ENCODE measurements at places on chromosomes 13 and 19.
A peak's percentile ranks its signal among the peaks of the same experiment; 100 is the strongest.

DNA sequence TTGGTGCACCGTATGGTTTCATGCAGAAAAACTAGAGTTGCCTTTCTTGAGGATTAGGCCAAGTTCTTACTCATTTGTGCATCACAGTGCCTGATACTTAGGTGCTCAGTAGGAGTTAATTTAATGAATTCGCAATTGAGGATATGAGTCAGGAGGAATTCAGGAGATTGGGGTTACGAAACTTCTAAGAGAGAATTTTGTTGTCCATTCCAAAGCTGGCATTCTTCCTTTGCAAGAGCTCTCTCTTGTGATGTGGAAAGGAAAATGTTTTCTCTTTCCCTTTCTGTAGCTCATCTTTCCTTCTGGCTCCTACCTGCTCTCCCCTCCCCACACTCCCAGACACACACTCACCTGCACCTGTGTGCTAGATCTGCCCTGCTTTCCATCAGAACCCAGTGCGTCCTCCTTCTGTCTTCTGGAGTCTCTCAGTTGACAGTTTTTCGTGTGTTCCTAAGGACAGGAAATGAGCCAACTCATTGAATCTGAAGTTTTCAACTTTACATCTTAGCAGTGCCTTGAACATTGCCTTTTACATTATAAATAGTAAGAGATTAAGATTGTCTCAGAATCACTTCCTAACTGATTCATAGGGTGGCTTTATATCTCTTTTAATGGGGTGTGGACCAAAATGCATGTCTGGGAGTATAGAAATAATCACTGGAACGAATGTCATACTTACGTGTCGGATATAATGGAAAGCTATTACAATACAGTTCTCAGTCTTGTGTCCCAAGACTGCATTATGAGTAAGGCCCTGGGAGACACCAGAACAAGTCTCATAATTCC is 19.7 kb upstream of the ERCC5 start:
- DNase-seq: no peak

DNA sequence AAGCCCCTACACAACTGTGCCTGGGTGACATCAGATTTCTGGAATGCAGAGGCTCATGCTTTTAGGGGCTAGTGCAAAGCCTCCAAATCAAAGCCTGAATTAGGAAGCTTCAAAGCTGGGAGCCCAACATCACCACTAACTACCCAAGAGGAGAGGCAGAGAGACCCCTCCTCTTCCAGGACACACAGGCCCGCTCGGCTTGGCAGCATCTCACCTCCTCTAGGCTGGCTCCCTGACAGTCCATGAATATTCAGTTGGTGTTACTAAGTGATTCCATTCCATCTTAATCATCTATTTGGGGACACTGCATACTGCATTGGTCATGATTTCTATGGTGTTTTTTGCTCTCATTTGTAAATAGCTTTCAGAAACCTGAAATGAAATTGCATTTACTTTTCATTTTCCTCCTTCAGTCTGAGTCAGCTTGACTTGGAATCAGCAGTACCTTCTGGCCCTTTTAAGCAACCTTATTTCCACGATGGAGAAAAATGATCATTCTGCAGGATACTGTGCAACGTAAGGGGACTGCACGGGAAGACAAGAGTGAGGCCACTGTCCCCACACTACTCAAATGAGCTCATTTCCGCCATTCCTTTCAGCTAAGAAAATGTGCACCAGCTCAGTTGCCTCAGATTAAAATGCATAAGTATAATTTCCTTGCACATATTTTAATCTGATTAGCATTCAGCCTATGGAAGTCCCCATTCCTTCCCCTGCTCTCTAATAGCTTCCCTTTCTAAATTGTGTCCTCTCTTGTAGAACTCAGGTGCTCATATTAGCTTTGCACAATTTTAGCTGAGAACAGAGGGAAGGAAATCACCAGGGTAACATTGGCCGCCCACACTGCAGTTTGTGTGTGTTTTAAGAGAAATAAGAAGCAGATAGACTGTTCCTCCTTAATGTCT is 219.9 kb downstream of the RFC3 start:
- no peak for DNase-seq

- no peak for DNase-seq
Measured at GRCh38 chr13:85935868-85936467, 136.7 kb upstream of the SLITRK6 start.

- peak; percentile 93 for DNase-seq
Measured at GRCh38 chr19:54102421-54103169, at the start of gene NDUFA3. Gene NDUFA3, plus strand, starts transcription at chr19:54102855. Its CDS starts 24 bp downstream, at chr19:54102879.

GRCh38 chr19:19095691-19096090 is 31.9 kb downstream of the SLC25A42 start:
- no peak for DNase-seq

DNA sequence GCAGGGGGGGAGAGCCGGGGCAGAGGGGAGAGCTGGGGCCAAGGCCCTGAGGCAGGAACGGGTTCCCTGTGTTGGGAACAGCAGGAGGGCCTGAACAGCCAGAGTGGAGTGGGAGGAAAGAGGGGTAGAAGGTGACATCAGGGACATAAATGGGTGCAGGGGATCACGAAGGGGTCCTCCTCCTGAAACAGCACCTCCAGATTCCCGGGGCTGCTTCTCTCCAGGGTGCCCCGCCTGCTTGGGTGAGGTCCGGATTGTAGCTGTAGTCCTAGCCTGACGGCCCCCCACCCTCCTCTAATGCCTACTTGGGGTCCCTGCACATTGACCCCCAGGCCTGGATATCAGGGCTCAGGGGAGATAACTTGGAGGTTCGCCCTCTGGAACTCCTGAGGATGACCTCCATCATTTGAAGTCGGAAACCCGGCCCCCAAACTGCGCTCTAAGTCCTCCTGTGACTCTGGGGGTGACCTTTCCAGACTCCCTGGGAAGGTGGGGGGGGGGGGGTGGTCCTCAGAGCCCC is 473 bp upstream of the SCN1B start:
- no peak for DNase-seq

- no peak for DNase-seq
Measured at GRCh38 chr19:55617426-55617825, 6.9 kb downstream of the ZNF784 start.

- DNase-seq: peak; percentile 66
Measured at GRCh38 chr19:50607874-50608785, 31.6 kb downstream of the SYT3 start.

GRCh38 chr13:99357131-99357596 is 50.0 kb upstream of the GPR183 start:
- DNase-seq: no peak

- no peak for DNase-seq
Measured at GRCh38 chr13:95226050-95226449, 75.2 kb downstream of the ABCC4 start.

GRCh38 chr19:48812094-48812929 is 1.5 kb upstream of the BCAT2 start:
- peak; percentile 41 for DNase-seq

DNA sequence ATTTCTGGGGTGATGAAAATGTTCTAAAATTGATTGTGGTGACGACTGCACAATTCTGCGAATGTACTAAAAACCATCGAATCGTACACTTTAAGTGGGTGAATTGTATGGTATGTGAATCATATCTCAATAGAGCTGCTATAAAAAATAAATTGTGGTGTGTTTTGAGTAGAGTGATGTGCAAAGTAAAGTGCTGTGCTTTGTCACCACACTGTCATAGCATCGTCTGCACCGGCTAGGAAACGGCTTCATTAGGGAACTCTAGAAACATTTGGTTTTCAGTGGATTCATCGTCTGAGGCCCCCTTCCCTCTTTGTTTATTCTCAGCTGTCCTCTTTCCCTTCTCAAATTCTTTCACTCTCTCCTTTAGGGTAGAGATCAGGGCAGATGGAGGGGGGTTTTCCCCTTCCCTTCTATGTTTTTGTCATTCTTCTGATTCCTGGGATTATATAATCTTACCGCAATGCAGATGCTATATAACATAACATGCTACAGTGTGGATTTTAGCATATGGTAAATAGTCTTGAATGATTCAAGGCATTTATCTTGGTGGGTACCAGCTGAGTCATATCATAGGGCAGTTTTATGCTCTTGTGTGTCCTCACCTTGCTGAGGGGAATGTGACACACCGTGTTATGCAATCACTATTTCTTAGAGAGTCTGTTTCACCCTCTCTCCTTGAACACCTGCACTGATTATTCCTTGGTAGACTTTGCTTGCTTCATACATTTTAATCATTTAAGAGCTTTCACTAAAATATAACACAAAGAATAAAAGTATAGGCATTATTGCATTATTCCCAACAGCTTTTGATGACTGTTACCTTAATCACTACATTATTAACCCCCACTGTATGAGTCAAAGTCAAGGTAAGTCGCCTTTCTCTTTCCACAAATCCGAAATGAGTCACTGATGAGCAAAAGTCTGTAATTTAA is 239.4 kb downstream of the DCLK1 start:
- no peak for DNase-seq

DNA sequence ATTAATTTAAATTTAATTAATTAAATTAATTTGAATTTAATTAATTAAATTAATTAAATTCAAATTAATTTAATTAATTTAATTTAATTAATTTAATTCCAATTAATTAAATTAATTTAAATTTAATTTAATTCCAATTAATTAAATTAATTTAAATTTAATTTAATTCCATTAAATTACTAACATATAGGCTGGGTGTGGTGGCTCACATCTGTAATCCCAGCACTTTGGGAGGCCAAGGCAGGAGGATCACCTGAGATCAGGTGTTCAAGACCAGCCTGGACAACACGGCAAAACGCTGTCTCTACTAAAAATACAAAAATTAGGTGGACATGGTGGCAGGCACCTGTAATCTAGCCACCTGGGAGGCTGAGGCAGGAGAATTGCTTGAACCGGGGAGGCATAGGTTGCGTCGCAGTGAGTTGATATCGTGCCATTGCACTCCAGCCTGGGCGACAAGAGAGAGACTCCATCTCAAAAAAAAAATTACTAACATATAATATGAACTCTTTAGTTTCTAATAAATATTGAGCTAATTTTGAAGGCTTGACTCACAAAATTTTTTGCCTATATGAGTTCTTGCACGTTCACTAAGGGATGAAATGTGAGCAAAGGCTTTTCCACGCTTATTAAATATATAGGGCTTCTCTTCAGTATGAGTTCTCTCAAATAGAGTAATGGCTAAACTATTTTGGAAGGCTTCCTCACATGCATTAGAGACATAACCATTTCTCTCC is 9.0 kb upstream of the USP29 start:
- DNase-seq: no peak

DNA sequence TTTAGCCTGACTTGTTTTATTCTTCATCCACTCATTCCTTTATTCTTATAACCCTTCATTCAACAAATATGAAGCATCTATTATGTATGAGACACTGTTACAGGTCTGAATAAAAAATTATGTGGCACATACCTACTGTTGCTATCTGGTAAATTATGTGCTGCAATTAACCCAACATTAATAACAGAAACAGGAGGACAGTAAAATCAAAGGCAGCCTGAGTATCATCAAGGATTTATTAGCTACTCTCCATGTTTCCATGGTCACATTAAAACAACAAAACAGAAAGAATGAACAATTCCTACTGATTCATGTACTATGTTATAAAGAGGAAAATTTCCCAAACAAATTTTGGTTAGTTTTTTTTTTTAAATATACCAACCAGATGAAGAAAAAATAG is 43.9 kb downstream of the RAP2A start:
- no peak for DNase-seq

- no peak for DNase-seq
Measured at GRCh38 chr13:33446821-33447725, 161.5 kb upstream of the STARD13 start.

DNA sequence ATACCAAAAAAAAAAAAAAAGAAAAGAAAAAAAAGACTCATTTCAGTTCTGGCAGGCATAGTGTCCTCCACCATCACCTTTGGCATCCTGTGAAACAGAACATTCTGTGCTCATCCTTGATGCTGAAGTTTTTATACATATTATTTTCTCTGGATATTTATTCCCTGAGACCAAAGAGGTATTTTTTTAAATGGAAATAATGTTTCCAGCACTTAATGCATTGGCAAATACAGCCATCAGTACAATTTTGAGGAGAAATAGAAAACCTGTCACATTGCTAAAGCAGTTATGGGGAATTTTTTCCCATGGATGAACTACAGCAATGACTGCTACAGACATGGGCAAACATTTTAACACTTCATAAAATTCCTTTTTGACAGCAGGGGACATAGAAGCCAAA is 312.4 kb downstream of the DNAJC15 start:
- DNase-seq: no peak

DNA sequence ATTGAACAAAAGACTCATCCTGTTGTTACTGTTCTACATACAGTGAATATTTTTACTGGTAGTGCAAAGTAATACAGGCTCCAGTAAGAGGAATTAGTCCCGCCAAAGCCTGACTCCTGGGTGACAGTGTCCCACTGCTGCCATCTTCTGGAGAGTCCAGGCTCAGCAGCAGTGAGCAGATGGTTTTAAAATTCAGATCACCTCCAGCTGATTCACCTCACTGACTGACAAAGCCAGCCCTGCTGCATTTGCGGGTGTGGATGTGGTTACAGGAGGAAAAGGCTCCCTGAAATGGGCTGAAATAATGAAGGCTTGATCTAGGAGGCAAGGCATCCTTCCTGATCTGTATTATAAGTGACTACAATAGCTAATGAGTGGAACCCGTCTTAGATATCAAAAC is 18.3 kb downstream of the PABPC3 start:
- peak; percentile 30 for DNase-seq

- no peak for DNase-seq
Measured at GRCh38 chr13:45595965-45596364, 19.6 kb downstream of the ERICH6B start.

- no peak for DNase-seq
Measured at GRCh38 chr13:80400164-80400864, 59.4 kb upstream of the SPRY2 start.

GRCh38 chr13:24032674-24033073 is 127.8 kb upstream of the SPATA13 start:
- DNase-seq: no peak

DNA sequence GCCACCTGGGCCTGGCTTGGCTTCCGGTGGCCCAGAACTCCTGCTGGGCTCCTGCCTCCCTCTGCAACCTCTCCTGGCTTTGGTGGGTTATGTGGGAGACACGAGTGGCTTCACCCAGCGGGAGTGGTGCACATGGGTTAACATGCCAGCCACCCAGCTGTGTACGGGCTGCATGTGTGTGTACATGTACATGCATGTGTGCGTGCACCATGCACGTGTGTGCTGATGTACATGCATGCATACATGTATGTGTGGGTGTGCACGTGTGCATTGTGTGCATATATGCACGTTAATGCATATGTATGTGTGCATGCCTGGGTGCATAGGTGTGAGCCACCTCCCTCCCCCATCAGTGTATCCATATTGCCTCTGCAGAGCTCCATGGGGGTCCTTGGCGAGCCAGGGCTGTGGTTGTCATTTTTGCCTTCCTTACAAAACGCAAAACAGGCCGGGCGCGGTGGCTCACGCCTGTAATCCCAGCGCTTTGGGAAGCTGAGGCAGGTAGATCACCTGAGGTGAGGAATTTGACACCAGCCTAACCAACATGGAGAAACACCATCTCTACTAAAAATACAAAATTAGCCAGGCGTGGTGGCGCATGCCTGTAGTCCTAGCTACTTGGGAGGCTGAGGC is 12.5 kb downstream of the GNA11 start:
- DNase-seq: no peak

Measured in stimulated activated CD8-positive, alpha-beta memory T cell treated with anti-CD3 and anti-CD28 coated beads, Interleukin-7, amount 100 ng/mL, for 24 hours (primary cell).